HCT116 (cell line): ENCODE measurements at places on chromosomes 5 and 9. TPM values are rescaled to one million over a fixed set of nuclear protein-coding genes. Genes with fewer than 3 reads are reported as not detected.

DNA sequence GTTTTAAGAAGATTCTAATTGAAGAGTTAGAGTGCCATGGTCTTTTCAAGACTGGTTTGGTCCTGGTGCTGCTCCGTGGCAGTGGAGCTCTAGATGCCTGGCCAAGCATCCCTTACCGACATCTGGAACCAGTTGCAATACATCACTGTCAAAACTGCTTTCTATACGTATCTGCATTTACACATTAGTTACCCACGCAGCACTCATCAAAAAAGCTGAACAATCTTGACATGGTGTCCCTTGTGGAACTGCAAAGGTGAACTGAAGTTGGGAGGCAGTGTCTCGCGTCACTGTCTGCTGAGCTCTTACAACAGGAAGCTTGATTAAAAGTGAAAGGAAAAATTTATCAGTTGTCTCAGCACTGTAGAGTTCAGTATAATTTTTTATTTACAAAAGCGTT is 82.6 kb downstream of the PBX3 start:
- H3K4me1 ChIP-seq: peaks cover 3% of the 10 kb centered on the region; the same call in 1 of the 2 replicates
- no peak overlapping the region for H3K4me3 ChIP-seq
- no peaks in the 10 kb centered on the region for H3K36me3 ChIP-seq
- no peak for DNase-seq
- H3K27me3 ChIP-seq: no peaks in the 10 kb centered on the region
- H3K27ac ChIP-seq: no peak overlapping the region

DNA sequence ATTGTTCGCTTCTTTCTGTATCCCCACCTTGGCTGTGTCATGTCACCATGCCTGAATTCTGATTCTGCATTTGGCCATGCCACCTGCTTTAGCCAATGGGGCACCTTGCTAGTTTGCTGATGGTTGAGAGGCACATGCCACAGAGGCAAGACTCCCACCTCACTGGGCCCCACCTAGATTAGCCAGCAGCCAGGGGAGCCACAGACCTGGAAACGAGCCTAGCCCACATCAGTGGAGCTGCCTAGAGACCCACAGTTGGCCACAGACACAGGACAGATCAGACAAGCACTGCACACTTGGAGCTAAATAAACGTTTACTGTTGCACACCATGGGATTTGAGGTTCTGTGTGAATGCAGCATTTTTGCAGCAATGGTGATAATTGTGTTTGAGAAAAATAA is 252.1 kb downstream of the LURAP1L start:
- H3K27ac ChIP-seq: no peak overlapping the region
- H3K27me3 ChIP-seq: peaks cover 13% of the 10 kb centered on the region
- H3K4me3 ChIP-seq: no peak overlapping the region
- no peaks in the 10 kb centered on the region for H3K4me1 ChIP-seq
- no peak for DNase-seq
- H3K36me3 ChIP-seq: no peaks in the 10 kb centered on the region

DNA sequence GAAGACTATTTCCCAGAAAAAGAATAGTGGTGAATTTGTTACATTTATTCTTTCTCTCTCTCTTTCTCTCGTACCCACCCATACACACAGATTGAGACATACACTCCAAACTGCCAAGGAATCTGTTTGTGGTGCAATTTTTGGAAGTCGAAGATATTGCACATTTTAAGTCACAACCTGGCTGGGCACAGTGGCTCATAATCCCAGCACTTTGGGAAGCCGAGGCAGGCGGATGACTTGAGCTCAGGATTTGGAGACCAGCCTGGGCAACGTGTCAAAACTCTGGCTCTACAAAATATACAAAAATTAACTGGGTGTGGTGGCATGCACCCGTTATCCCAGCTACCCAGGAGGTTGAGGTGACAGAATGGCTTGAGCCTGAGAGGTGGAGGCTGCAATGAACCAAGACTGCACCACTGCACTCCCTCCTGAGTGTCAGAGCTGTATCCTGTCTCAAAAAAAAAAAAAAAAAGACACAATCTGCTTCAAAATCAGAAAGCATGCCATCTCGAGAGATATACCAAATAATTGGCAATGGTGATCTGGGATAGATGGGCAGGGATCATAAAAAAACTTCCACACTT is 19.2 kb upstream of the PLIN2 start:
- DNase-seq: no peak
- no peak overlapping the region for H3K27ac ChIP-seq
- H3K36me3 ChIP-seq: no peaks in the 10 kb centered on the region
- no peaks in the 10 kb centered on the region for H3K4me1 ChIP-seq

DNA sequence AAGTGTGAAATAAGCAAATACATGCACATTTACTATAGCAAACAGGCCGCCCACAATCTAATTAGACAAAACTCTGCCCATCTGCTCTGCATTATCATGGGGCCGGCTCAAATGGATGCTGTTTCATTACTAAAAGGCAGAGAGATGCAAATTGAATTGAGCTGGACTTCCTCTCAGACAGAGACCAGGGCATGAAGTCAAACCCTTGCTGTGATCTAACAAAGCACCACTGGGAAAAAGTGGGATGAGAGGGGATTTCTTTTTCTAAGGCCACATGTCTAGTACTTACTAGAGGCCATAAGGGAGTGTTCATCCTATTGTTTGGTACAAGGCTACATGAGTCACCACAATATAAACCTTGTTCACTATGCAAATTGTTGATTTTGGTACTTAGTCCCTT is 614.7 kb downstream of the ISL1 start:
- no peaks in the 10 kb centered on the region for H3K36me3 ChIP-seq
- no peak overlapping the region for H3K27ac ChIP-seq
- no peaks in the 10 kb centered on the region for H3K27me3 ChIP-seq
- no peak for DNase-seq
- no peaks in the 10 kb centered on the region for H3K4me1 ChIP-seq

DNA sequence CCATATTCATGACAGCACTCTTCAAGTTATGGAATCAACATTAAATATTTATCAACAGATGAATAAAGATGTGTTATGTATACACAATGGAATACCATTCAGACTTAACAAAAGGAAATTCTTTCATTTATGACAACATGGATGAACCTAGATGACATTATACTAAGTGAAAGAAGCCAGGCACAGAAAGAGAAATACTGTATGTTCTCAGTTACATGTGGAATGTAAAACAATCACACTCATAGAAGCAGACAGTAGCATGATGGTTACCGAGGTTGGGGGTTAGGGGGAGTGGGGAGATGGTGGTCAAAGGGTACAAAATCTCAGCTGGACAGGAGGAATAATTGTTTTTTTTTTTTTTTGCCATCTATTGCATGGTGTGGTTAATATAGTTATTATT is 431.9 kb downstream of the DMAC1 start:
- no peaks in the 10 kb centered on the region for H3K36me3 ChIP-seq
- no peaks in the 10 kb centered on the region for H3K4me1 ChIP-seq
- H3K4me3 ChIP-seq: no peak overlapping the region

The CDX1 gene
- not detected for total RNA-seq

The ANKRD34B gene
- not detected for total RNA-seq

The PROB1 gene
- total RNA-seq: 1.7 TPM
